ENCODE measurements at places on chromosomes 7 and 10.
A peak's percentile ranks its signal among the peaks of the same experiment; 100 is the strongest.

GRCh38 chr7:135644729-135645128, 17.6 kb upstream of the STMP1 start:
- DNase-seq = no peak

DNA sequence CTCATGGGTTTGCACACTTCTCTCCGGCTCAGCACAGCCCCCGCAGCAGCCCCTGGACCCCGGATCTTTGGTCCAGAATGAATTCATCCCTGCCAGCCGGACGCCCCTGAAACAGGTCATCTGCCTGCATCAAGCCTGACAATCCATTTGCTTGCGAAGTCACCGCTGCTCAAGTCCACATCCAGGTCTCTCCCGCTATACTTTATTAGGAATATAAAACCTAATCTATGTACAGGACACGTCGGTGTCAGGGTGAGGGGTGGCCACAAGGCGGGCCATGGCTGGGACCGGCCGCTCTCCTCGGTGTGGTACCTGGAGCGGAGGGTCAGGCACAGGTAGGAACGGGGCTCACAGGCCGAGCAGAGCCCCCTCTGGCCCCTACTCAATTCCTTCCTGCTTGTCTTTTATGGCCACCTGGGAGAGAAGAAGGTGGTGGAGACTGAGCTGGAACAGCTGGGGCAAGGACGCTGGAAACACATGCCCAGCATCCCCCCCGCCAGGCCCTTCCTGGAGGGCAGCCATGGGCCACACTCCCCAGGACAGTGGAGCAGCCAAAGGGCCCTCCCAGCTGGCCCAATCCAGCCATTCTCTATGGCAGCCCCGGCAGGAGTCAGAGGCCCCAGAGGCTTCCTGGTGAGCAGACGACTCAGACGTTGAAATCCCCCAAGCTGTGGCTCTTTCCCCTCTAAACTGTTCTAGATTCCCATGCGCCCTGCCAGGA, 5.3 kb downstream of the POLR2J start:
- DNase-seq = no peak

GRCh38 chr7:26696978-26697377, 167.4 kb downstream of the SKAP2 start:
- DNase-seq = no peak

GRCh38 chr10:97384156-97384555, 17.0 kb downstream of the RRP12 start:
- DNase-seq = no peak

DNA sequence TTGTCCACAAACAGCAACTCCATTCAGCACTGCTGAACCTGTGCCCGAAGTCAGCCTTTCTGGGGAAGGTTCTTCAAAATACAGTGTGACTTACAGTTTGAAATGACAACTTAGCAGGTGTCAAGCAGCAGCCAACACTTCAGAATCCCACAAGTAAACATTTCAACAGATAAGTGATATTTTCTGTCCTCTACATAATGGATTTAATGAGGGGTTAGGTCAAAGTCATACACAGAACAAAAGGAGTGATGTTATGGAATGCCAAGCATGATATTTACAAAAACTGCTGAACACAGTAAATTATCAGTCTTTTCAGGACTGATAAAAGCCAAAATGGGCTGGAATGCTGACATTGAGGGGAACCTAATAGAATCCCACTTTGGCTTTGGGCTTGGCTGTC, 77.6 kb upstream of the JAZF1 start:
- no peak for DNase-seq

DNA sequence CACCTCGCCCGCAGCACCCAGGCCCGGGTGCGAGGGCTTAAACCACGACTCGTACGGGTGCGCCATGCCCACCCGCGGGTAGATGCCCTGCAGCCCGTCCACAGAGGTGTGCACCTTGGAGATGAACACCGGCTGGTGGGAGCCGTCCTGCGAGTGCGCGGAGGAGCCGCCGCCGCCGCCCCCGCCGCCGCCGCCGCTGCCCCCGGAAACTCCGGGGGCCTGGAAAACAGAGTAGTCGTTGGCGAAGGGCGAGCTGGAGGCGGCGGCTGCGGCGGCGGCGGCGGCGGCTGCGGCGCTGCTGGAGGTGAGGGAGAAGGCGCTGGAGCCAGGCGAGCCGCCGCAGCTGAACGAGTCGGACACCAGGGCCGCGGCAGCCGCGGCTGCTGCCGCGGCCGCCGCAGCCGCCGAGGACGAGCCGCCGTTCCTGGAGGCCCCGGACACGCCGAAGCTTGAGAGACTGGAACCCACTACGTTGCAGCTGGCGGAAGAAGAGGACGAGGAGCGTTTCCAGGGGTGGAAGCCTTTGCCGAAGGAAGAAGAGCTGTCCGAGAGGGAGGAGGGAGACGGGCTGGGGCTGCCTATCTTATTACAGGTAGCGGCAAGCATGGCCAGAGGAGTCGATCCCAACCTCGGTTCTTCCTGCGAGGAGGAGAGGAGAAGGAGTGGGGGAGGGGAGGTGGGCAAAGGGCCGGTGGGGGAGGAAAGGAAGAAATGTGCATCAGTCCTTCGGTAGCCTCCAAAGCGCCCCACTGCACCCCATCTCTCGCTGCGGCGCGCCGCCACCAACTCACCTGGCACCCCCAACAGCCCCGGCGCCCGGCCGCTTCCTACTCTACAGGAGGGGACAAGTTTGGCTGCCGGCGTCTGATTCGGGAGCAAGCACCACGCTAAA, 1.3 kb downstream of the SP8 start:
- no peak for DNase-seq

- no peak for DNase-seq
Observed at GRCh38 chr7:47721670-47722069, 139.8 kb upstream of the TNS3 start.

DNA sequence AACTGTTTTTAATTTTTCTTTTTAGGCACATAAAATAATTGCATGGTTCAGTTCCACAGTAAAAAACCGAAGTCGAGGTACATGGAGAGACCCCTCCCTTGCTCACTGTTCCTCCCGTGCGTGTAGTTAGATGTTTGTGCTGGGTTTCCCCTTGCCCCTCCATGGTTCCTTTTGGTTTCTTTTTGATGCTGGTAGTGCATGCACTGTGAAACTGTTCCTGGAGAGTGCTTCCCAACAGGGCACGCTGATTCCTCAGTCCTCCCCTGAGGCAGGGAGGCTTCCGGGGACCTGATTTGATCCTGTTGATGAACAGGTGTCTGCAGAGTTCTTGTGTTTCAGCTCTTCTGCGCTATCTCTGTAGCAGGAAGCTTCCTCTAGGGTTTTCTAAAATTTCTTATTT, 69.5 kb downstream of the ADCY1 start:
- no peak for DNase-seq

GRCh38 chr7:131638641-131639430, 82.4 kb upstream of the PODXL start:
- DNase-seq = no peak

DNA sequence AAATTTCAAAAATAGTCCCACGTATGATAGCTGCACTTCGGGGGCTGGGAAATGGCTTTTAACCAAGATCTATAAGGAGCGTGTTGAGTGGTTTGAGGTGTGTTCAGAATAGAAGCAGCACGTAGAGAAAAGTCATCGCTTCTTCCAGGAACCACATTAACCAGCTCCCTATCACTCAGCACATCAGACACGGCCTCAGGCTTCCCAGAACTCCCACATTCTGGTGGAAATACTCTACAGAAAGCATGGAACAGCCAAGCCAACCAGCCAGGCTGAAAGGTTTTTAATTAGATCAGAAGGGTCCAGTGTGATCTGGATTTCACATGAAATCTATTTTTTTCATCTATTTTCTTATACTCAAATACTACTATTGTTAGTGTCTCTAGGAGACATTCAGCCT, 231.5 kb upstream of the NRP1 start:
- no peak for DNase-seq

DNA sequence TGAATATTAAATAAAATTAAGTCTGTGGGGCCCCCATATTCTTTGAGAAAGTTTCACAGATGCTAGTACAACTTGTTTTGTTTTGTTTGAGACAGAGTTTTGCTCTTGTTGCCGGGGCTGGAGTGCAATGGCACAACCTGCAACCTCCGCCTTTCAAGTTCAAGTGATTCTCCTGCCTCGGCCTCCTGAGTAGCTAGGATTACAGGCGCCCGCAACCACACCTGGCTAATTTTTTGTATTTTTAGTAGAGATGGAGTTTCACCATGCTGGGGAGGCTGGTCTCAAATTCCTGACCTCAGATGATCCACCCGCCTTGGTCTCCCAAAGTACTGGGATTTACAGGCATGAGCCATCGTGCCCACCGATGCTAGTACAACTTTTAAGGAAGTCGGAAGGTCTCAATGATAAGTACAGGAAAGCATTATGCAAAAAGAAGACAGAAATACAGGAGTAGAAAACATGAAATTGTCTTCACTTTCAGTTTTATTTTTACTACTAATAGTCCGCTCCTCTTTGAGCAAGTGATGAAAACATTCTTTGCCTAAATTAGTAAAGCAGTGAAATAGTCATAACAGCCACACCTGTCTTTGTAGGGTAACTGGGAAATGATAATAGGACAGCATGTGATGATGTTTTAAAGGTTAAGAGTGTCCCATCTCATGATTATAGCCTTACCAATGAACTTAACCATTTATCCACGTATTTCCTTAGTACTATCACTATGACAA, 147.5 kb downstream of the SEMA3D start:
- DNase-seq = no peak

GRCh38 chr10:78403781-78404180, 370.1 kb downstream of the RPS24 start:
- peak; percentile 5 for DNase-seq

GRCh38 chr10:86087716-86088115, 278.9 kb downstream of the GRID1 start:
- DNase-seq = no peak

GRCh38 chr10:21961847-21962246, 41.7 kb downstream of the DNAJC1 start:
- no peak for DNase-seq

DNA sequence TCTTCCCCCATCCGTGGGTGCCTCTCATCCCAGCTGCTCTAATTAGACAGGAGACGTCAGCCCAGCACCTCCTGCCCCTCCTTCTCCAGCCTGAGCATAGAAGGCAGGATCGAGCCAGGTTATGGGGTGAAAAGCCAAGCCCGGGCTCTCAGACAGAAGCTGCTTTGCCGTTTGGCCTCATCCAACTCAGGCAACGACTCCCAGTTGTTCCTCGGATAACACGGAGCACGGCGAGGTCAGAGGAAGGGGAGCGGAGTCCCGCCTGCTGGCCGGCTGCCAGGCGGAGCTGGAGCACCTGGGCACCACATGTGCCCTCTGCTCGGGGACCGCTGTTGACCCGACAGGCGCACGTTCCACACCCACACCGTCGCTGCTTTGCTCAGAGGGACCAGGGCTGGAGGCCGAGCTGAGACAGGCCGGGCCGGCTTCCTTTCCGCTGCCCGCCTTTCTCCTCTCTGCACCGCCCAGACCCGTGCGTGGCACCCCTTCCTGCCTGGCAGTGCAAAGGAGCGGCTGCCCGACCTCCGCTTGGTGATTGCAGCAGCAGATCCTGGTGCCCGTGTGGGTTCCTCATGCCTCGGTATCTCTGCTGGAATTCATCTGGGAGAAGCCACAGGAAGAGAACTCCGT, 21.6 kb upstream of the UNCX start:
- no peak for DNase-seq

GRCh38 chr7:150413640-150414081, 34.5 kb downstream of the ZNF775 start:
- no peak for DNase-seq

- no peak for DNase-seq
Observed at GRCh38 chr7:81327468-81328266, 408.8 kb upstream of the SEMA3C start.

Data from activated T-cell treated with anti-CD3 and anti-CD28 coated beads, Interleukin-2, amount 50 U/mL, for 24 hours (primary cell).